Stimulated activated CD4-positive, alpha-beta T cell treated with anti-CD3 and anti-CD28 coated beads, Interleukin-1b, Interleukin-23, amount 100 ng/mL, for 1 hour (primary cell): ENCODE measurements at places on chromosomes 7 and 10.

GRCh38 chr10:74174521-74174920 is 23.5 kb downstream of the ADK start:
- no peak for DNase-seq

GRCh38 chr10:102870221-102870620 is 951 bp downstream of the AS3MT start:
- no peak for DNase-seq

GRCh38 chr10:132398566-132398991 is 1.6 kb downstream of the PWWP2B start:
- DNase-seq, result no peak

DNA sequence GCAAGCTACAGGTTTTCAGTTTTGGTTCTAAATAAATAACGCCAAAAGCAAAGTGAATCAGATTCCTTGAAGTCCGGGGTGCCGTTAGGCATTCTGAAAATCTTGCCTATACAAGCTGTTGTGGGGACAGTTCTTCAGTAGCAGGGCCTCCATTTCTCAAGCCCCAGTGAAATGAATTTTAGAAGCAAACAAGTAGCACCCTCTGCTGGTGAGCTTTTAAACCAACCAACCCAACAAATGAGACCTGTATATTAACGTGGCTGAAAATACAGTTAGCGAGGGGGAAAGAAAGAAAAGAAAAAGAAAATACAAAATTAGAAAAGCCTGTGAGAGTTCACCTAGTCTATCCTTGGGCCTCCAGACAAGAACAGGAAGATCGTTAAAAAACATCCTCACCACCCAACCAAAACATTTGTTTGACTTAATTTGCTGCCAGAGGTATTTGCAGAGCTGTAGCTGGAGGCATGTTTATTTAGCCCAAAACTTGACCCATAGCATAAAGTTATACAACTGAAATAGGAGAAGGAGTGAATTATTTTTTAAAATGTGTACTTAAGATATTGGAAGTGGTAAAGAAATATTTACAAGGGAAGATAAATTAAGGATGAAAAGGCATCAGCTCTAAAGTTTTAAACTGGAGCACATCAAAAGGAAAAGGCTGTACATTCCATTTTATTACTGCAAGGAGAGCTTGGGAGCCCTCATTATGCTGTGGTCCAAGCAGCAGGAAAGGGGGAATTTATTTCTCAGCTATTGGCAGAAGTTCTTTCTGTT is 98.9 kb downstream of the DYNC1I1 start:
- DNase-seq, result no peak

GRCh38 chr7:84226759-84227158 is 32.2 kb upstream of the SEMA3A start:
- DNase-seq, result no peak

DNA sequence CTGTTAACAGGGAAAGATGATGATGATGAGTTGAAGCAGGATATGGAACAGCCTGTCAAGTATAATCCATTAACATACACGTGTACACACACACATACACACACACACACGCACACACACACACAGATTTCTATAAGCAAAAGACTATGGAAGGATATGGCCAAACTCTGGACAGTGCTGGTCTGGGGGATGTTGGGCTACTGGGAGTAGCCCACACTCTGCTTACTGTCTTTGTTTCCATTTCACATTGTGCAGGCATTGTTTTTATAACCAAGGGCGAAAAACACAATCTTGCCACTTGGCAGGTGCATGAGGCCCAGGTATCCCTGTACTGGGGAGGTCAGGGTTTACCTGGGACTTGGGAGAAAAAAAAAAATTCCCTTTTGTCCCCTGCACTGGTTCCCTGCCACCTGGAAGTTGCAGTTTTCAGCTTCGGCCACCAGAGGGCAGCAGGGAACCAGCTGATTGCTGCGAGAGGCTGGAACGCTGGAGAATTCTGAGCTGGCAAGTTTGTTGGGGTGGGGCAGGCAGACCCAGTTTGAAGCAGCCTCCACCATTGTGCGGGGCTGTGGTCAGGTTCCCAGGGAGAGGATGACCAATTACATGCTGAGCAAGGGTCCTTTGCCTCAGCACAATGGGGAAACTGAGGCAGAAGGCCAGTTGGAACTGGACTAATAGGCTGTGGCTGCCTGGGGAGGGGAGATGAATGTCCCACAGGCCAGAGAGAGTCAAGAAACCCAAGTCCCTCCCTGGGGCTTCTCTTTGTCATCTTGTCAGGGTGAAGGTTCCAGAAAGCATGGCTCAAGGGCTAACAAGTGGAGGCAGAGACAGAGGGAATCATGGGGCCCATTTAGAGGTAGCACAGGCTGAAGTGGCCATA is 27.3 kb downstream of the PPIF start:
- peak; percentile 56 for DNase-seq

- DNase-seq, result no peak
These were observed 457.4 kb upstream of the GALNT17 start for GRCh38 chr7:70674571-70675010.

DNA sequence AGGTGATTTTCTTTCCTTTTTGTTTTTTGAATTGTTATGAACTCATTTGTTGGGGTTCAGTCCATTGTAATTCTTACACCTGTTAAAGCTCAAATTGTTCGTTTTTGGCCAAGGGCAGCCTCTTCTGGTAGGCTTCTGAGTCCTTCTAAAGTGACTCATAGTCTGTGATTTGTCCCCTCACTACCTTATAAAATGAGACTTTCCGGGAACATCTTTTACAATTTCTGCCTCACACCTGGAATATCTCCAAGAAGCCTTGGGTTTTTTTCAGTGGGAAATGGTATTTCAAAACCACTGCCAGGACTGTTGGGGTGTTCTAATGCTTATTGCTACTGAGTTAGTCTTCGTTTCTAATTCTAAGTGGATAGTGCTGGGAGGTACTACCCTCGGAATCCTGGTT is 56.7 kb downstream of the BMPR1A start:
- DNase-seq, result no peak
